T-helper 1 cell (primary cell): ENCODE measurements at places on chromosomes 3 and 15.

- DNase-seq: no peak
Measured at GRCh38 chr3:186209810-186210752, 101.2 kb upstream of the ETV5 start.

- no peak for DNase-seq
Measured at GRCh38 chr15:70266412-70267121, 168.8 kb upstream of the TLE3 start.

- peak; percentile 29 for DNase-seq
Measured at GRCh38 chr15:85580879-85581278, 200.5 kb downstream of the AKAP13 start.

DNA sequence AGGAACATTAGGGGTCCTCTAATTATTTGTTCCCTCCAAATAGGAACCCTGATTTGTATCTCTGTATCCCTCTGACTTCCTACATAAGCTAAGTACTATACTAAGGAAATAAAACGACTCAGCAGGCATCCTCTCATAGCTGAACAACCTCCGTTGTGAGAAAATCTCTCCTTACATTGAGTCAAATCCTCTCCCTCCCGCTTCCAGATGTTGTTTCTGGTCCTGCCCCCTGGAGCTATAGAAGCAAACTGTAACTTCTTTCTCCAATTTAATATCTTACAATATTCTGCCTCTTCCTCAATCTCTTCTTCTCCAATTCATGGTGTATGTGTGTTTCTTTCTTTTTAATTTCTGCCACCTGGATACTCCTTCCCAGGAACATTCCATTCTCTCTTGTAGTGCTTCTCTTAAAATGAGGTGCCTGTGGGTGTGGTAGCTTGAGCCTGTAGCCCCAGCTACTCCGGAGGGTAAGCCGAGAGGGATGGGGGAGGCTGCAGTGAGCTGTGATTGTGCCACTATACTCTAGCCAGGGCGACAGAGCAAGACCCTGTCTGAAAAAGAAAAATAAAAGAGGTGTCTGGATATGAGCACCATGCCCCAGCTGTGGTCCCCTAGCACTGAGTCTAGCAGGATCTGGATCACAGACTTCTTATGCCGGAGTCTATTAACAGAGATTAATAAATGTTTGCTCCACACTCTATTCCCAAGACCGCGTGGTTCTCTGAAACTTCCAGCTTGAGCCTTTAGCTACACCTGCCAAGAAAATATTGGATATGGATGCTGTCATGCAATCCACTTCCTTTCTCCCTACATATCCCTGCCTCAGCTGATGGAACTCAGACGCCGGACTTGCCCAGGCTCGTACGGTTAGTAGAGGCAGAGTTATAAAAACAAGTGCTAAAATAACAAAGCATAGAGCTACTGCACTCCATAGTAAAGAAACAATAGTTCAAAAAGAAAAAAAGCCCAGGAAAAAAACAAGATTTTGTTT, 42.9 kb upstream of the NEO1 start:
- DNase-seq: no peak

DNA sequence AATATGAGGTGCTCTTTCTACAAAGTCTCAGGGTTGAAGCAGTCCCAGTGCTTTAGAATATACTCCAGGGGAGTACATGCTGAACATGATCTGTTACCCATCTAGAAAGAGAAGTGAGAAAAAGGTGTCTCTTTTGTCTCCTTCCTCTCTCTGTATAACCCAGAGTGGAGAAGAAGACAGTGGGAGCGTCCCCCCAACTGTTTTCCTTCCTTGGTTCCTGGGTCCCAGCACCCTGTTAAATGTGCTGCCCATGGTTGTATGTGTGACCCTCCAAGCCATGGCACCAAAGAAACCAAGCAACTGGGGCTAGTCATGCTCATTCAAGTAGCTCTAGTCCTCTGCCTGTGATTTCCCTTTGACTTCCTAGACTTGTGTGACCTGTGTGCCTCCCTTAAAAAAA, 683.7 kb downstream of the TBL1XR1 start:
- DNase-seq: no peak

GRCh38 chr15:31032961-31033371, 41.5 kb upstream of the MTMR10 start:
- DNase-seq: no peak

GRCh38 chr3:74413547-74414241, 200.8 kb downstream of the CNTN3 start:
- DNase-seq: no peak

DNA sequence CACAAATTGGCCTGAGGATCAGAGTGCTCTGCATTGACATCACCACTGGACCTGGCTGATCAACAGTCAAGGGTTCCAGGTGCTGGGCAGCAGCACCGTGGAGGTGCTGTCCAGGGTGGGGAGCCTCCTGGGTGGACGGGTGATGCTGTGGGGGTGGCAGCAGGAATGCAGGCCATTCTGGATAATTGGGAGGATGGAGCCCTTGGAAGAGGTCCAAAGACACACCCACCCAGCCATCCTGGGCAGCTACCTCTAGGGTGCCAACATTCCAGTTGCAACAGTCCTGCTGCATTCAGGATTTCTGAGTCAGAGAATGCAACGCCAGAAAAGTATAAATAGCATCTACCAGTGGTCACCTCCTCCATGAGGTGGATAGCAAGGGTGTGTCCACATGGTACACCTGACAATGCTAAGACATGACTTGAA, 26.8 kb downstream of the STARD5 start:
- DNase-seq: no peak
